Mesenteric fat pad (tissue), 1 donor: ENCODE measurements at places on chromosomes 3 and 15. TPM values are rescaled to one million over a fixed set of nuclear protein-coding genes. Genes with fewer than 3 reads are reported as not detected.

Gene DIPK2A
- 15.3 TPM for total RNA-seq

Gene CCDC13
- total RNA-seq = 1.3 TPM

Gene ACKR2
- 5.6 TPM for total RNA-seq

Gene CCDC191
- 1.3 TPM for total RNA-seq

Gene ACAN
- 1.4 TPM for total RNA-seq

Gene ULK4
- total RNA-seq = 7.9 TPM

Gene RFC4
- total RNA-seq = 6.4 TPM

Gene CASR
- not detected for total RNA-seq

Gene IQCB1
- 12.5 TPM for total RNA-seq

Gene CCDC33
- not detected for total RNA-seq

Gene SCN5A
- total RNA-seq = 0.58 TPM

Gene TAGLN3
- not detected for total RNA-seq

Gene QTRT2
- 21.4 TPM for total RNA-seq

Gene PATL2
- total RNA-seq = 2.2 TPM

Gene IL5RA
- not detected for total RNA-seq

Gene EEFSEC
- total RNA-seq = 13.6 TPM

Gene SLC24A5
- not detected for total RNA-seq

Gene ACTR8
- 19.5 TPM for total RNA-seq

Gene CORO2B
- 4.9 TPM for total RNA-seq

Gene NR1I2
- total RNA-seq = 0.26 TPM

Gene ARHGEF26
- 18.4 TPM for total RNA-seq

Gene CYP8B1
- total RNA-seq = not detected

Gene CISH
- total RNA-seq = 56.2 TPM

Gene CHST13
- total RNA-seq = 2.3 TPM

Gene ROPN1B
- total RNA-seq = not detected

Gene CCK
- 0.48 TPM for total RNA-seq

Gene TM4SF1
- 87.8 TPM for total RNA-seq

Gene SENP8
- 1.5 TPM for total RNA-seq
